ENCODE measurements at places on chromosomes 4 and X.

- no peak for DNase-seq
These were observed 1145.6 kb upstream of the DIAPH2 start for GRCh38 chrX:95539041-95539440.

DNA sequence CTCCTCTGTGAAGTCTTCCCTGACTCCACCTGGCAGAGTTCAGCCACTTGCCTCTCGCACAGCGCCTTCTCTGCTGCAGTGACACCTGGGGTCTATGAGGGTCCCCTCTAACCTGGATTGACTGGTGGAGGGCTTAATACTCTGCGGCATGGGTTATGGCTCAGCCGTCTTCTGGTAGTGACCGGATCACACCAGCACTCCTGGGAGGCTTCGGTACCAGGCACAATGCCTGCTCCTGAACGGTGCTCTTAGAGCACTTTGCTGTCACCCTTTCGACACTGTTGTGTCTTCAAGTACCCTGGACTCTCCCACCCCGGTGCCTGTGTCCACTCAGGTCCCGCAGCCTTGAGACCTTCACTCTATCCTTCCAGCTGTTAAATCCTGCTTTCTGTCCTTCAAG, 50.0 kb downstream of the C4orf50 start:
- no peak for DNase-seq

- DNase-seq = no peak
These were observed 31.4 kb upstream of the ADH1C start for GRCh38 chr4:99383833-99384392.

DNA sequence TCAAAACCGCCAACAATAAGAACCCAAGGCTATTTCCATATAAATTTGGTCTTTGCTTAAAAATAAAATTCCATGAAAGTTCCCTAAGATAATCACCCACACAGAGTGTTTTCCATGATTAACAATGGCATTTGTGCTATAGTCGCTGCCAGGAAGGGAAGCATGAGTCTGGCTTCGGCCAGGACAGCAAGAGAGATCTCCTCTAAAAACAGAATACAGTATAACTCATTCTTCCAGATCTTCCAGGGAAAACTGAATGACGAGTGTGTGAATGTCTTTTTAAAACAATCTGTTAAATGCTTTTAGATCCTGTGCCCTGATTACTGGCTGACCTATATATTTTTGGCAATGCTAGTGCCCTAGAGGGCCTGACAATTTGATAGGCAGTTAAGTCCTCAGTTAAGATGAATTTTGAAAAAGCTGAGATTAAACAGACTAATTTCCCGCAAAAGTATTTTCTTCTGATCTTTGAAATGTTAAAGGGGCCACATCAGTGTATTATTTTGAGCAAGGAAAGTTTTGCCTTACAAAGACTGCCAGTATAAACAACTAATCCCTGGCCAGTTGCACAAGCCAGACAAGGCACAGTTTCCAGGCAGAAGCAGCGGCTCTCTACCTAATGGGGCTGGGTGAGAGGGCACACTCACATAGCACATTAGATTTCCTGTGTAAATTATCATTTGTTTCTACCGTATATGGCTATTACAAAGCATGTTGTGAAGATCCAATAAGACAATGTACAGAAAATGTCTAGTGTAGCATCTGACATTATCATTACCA, 127.3 kb downstream of the DCHS2 start:
- no peak for DNase-seq

DNA sequence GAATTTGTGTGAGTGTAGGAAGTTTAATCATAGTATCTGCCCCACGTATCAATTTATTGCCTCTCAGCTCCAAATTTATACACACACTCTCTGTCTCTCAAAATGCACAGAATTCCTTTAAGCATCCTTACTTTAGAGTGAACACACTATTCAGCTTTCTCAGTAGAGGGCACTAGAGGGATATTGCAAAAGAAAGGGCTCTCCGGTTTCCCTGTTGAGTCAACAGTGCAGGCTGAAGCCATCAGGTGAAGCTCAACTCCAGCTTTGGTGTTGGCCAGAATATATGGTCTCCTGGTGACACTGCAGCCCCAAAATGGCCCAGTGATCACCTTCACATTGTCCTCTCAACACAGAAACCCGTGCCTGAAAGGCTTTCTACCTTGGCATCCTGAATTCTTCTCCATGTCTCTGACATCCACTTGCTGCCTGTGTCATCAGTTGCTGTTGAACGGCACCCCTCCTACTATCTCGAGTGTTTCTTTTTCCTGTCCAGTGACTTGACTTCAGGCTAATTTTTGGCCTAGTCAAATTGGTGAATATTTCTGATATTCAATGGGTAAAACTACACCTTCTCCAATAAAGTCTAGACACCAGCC, 670.5 kb downstream of the GABRG1 start:
- peak; percentile 2 for DNase-seq

DNA sequence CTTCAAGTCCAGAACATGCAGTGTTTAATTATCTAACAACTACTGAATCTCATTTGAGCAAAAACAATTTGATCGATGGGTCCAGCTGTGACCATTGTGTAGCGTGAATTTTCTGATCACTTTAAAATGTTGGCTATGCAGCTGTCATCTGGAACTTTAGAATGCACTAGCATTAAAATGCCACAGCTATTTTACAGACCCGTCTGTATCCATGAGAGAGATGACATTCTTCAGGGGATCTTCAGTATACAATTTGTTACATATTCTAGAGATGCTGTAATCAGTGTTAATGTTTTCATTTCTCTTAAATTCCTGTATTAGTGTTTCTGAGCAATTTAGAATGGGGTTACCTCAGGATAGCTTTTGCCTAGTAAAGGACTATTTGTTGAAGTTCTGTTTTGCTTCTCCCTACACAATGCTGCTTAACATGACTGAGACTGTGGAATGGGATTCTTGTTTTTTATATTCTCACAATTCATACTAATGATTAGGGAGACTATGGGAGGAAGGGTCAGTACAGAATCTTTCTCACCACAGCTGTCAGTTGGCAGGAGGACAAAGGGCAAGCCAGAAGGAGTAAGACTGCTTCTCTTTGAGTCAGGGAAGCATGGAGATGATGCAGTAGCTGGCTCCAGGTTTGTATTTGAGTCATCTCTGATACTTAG, 13.2 kb upstream of the CTSO start:
- DNase-seq = no peak

GRCh38 chrX:2828344-2828958, at the start of gene GYG2:
GYG2 (plus strand) TSS chrX:2828930; CDS start chrX:2830189, 1,259 bp downstream.
- DNase-seq = no peak

- DNase-seq = no peak
These were observed 74.1 kb downstream of the TAB3 start for GRCh38 chrX:30814978-30815377.

DNA sequence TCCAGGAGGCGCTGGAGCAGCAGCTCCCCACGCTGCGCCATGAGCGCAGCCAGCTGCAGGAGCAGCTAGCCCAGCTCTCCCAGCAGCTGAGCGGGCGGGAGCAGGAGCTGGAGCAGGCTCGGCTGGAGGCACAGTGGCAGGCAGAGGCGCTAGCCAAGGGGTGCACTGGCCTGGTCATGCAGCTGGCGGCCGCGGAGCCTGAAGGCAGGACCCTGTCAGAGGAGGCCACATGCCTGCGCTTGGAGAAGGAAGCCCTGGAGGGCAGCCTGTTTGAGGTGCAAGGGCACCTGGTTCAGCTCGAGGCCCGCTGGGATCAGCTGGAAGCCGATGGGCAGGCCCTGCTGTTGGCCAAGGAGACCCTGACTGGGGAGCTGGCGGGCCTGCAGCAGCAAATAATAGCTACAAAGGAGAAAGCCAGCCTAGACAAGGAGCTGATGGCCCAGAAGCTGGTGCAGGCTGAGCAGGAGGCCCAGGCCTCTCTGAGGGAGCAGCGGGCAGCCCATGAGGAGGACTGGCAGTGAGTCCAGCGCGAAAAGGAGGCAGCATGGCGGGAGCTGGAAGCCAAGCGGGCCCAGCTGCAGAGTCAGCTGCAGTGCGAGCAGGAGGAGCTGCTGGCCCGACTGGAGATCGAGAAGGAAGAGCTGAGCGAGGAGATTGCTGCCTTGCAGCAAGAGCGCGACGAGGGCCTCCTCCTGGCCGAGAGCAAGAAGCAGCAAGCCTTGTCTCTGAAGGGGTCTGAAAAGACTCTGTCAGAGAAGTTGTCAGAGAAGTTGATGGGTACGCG, 13.6 kb downstream of the SMIM10L2A start:
- DNase-seq = no peak

Measured in SW 1271 (cell line).